Kidney (tissue), 22 donors: ENCODE measurements at places on chromosomes 16 and 17. TPM values are rescaled to one million over a fixed set of nuclear protein-coding genes. Genes with fewer than 3 reads are reported as not detected.
A peak's percentile ranks its signal among the peaks of the same experiment; 100 is the strongest.

- DNase-seq = no peak
These were observed 16.6 kb upstream of the INPP5K start for GRCh38 chr17:1532836-1533602.

DNA sequence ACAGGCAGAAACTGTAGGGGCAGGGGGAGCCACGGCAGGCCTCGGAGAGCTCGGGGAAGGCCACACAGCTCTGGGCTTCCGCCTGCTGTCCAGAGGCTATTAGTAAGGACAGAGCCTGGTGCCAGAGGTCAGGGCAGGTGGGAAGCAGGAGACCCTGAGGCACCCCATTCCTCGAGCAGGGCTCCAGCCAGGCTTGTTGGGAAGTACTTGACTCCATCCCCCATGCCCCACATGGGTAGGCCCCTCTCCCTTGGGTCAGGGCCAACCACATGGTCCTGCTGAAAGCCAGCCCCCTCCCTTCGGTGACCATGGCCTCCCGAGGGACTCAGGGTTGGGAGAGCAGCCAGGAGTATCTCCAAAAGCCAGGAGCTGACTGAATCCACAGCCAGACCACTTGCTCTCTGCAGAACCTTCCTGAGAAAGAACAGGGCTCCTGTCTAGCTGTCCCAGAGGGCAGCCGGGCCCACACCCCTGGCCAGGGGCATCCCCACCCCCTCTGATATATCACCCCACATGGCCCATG, 17.4 kb upstream of the MPRIP start:
- DNase-seq = no peak

The OTOP2 gene
- not detected for total RNA-seq

- DNase-seq = peak; percentile 84
These were observed 19.2 kb downstream of the NDUFAF8 start for GRCh38 chr17:81258292-81258691.

GRCh38 chr17:43645765-43646481, 15.8 kb downstream of the MEOX1 start:
- peak; percentile 89 for DNase-seq
